Lower lobe of right lung (tissue), 2 donors: ENCODE measurements at places on chromosomes 7 and 10. TPM values are rescaled to one million over a fixed set of nuclear protein-coding genes. Genes with fewer than 3 reads are reported as not detected.

The IPMK gene
- total RNA-seq = 7.5 TPM

The RAPGEF5 gene
- total RNA-seq = 85.1 TPM

The LIPJ gene
- total RNA-seq = 0.09 TPM

The ITPRID1 gene
- total RNA-seq = 0.59 TPM

The HOXA2 gene
- 1.5 TPM for total RNA-seq

The PON3 gene
- 25.6 TPM for total RNA-seq

The MCU gene
- total RNA-seq = 24.2 TPM

The CTAGE4 gene
- total RNA-seq = 8.5 TPM

GRCh38 chr7:96388620-96389383, 66.9 kb upstream of the SLC25A13 start:
- no peak for DNase-seq

- DNase-seq = no peak
Measured at GRCh38 chr7:92747041-92747835, 89.1 kb downstream of the CDK6 start.

DNA sequence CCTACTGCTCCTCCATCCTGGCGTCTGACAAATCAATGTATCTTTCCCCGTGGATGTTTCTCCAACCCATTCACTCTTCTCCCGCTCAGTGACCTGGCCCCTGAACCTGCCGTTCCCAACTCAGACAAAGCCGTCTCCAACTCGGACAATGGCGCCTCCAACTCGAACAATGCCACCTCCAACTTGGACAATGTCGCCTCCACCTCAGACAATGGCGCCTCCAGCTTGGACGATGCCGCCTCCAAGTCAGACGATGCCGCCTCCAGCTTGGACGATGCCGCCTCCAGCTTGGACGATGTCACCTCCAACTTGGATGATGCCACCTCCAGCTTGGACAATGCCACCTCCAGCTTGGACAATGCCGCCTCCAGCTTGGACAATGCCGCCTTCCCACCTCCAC, 608.6 kb downstream of the DNAJB6 start:
- DNase-seq = no peak

DNA sequence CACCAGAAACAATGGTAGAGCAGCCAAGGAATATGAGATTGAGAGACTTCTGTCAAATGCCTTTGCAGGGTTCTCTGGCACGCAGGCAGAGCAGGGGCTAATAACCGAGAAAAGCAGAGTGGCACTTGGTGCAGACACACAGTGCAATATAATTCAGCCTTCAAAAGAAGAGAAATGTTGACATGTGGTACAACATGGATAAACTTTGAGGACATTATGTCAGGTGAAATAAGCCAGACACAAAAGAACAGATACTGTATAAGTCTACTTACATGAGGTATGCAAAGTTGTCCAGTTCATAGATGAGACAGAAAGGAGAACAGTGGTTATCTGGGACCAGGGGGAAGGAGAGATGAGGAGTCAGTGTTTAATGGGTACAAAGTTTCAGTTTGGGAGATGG, 41.8 kb downstream of the ITIH5 start:
- no peak for DNase-seq

- no peak for DNase-seq
Measured at GRCh38 chr7:113202284-113202683, 83.9 kb upstream of the SMIM30 start.

GRCh38 chr10:125205431-125205830, 45.1 kb upstream of the CTBP2 start:
- no peak for DNase-seq

DNA sequence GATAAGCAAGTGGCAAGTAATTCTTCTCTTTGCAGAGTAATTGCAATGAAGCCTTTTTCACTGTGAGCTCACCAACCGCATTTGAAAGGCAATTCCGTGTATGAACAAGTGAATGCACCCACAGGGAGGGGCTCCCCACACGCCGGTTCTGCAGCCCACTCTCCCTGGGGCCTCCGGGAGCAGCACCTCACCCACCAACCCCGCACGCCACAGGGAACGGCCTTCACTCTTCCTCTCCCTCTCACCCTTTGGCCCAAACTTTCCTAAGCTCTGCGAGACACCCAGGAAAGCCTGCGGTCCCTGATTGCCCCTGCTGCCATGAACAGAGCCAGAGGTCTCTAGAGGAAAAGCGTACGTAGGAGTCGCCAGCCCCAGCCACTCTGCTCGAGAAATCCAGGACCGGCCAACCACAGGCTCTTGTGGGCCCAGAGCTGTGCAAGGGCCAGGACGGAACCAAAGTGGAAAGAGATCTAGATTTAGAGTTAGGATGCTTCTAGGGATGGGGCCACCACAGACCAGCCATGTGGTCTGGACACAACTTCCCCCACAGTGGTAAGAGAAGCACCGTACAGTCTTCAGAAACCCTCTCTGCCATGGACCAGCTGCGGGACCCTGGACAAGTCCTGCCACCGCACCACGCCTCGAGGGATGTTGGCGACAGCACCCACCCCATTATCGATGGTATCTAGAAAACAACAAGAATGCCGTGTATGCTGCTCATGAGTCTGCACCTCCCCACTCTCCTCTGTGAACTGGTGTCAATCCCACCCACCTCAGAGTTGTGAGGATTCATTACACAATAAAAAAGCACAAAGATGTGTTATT, 3.6 kb downstream of the WDR86 start:
- DNase-seq = no peak

DNA sequence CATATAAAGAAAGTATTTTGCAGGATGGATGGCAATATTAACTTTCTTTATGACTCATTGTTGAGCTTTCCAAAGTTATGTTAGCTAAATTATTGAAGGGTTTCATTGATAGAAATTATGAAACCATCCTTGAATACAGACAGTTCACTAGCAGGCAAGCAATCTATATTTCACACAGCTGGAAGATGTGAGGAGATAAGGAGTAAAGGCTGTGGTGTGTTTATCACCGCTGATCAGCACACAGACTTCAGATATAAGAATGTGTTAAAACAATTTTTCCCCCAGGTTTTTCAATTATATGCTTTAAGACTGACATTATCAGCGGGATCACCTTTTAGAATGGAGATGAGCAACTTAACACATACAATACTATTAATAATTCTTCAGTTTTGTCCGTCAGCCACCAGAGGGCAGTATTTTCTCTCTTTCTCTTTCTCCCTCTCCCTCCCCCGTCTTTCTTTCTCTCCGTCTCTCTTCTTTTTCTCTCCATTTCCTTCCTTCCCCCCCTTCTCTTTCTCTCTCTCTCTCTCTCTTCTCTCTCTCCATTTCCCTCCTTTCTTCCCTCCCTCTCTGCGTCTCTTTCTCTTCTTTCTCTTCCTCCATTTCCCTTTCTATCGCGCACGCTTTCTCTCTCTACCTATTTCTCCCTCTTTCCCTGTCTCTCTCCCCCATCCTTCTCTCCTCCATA, 62.9 kb upstream of the FAM171A1 start:
- no peak for DNase-seq

GRCh38 chr7:148135997-148136396, 454.6 kb upstream of the C7orf33 start:
- no peak for DNase-seq

DNA sequence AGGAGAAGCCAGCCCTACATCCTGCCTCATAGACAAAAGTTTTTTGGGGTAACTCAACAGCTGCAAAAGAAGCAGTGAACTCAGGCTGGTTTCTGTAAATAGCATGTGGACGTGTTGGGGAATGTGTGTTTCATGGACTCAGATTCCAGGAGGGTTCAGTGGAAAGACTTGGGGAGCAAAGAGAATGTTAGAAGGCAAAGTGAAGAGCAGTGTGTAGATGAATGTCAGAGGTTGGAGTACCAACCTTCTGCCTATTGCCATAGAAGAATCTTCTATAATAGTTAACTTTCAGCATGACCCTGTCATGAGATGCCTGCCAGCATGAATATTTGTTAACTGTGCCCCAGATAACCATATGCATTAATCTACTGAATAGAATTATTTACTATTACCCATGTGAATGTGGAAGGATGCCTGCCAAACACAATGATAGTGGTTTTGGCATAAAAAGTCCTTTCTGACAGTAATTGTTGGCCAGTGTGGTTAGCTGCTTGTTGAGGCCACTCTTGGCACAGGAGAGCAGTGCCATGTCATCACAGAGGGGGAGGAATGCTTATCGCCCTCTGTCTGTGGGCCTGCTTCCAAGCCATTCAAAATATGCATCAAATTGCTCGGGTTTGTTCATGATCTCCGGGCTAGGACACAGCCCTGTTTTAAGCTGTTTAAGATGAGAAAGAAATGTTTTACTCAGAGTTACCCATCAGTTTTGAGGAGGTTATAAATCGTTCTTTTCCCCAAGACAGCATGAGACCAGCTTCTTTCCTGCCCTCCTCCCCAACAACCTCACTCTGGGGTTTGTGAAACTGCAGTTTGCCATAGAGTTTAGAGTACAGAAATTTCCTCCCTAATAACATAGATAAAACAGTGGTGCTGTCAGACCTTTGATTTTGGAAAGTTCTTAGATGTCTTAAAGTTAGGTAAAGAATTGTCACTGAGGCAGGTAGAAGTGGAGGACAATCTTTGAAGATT, 165.3 kb downstream of the WNT2 start:
- peak; percentile 41 for DNase-seq

- DNase-seq = no peak
Measured at GRCh38 chr7:55032069-55032699, 13.4 kb downstream of the EGFR start.

- no peak for DNase-seq
Measured at GRCh38 chr7:9204571-9204970, 771.2 kb downstream of the NXPH1 start.

DNA sequence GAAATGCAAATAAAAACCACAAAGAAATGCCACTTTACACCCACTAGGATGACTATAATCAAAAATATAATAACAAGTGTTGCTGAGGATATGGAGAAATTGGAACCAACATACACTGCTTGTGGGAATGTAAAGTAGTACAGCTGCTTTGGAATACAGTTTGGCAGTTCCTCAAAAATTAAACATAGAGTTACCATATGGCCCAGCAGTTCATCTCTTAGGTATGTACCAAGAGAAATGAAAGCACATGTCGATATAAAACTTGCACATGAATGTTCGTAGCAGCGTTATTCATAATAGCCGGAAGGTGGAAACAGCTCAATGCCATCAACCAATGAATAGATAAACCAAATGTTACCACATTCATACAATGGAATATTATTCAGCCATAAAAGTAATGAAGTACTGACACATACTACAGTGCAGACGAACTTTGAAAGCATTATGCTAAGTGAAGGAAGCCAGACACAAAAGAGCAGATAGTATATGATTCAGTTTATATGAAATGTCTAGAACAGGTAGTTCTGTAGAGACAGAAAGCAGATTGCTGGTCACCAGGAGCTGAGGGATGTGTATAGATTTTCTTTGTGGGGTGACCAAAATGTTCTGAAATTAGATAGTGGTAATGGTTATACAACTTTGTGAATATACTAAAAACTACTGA, 12.4 kb downstream of the BCAP29 start:
- no peak for DNase-seq
